Sigmoid colon (tissue), 7 donors: ENCODE measurements at places on chromosomes 5 and 9. TPM values are rescaled to one million over a fixed set of nuclear protein-coding genes. Genes with fewer than 3 reads are reported as not detected.

GRCh38 chr9:68825762-68826472, 120.9 kb downstream of the PIP5K1B start:
- H3K27me3 ChIP-seq = no peaks in the 10 kb centered on the region
- H3K36me3 ChIP-seq = no peaks in the 10 kb centered on the region
- DNase-seq = no peak
- H3K27ac ChIP-seq = peak overlapping the region; percentile 19
- no peak overlapping the region for H3K4me3 ChIP-seq
- no peaks in the 10 kb centered on the region for H3K4me1 ChIP-seq

DNA sequence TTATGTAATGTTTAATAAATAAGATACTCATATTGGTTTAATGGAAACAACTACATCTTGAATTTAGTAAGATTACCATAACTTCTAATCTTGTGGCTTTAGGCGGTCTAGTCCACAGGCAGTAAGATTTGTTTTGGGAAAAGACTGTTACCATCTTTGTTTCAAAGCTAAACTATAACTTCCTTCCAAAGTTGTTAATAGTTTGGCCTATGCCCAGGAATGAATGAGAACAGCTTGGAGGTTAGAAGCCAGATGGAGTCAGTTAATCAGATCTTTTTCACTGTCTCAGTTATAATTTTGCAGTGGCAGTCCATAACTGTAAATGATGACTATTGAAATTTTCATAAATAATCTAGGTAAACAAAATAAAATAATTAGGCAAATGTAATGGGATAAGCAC, 241.8 kb upstream of the KLF9 start:
- no peaks in the 10 kb centered on the region for H3K36me3 ChIP-seq
- H3K27me3 ChIP-seq = no peaks in the 10 kb centered on the region
- no peak for DNase-seq
- no peak overlapping the region for H3K4me3 ChIP-seq
- no peaks in the 10 kb centered on the region for H3K4me1 ChIP-seq

- no peak overlapping the region for H3K4me3 ChIP-seq
- no peak overlapping the region for H3K27ac ChIP-seq
Observed at GRCh38 chr5:95759634-95760033, 28.5 kb downstream of the RHOBTB3 start.

DNA sequence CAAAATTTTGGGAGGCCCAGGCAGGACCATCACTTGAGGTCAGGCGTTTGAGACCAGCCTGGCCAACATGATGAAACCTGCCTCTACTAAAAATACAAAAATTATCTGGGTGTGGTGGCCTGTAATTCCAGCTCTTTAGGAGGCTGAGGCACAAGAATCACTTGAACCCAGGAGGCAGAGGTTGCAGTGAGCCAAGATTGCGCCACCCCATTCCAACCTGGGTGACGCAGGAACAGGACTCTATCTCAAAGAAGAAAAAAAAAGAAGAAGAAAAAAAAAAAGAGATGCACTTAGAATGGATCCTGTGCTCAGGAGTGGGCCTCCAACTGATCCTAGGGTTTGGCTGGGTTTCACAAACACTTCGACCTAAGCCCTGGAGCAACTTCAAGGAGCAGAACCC, 45.1 kb downstream of the GLDC start:
- no peaks in the 10 kb centered on the region for H3K36me3 ChIP-seq
- H3K27me3 ChIP-seq = no peaks in the 10 kb centered on the region
- DNase-seq = no peak
- H3K27ac ChIP-seq = no peak overlapping the region
- no peak overlapping the region for H3K4me3 ChIP-seq

DNA sequence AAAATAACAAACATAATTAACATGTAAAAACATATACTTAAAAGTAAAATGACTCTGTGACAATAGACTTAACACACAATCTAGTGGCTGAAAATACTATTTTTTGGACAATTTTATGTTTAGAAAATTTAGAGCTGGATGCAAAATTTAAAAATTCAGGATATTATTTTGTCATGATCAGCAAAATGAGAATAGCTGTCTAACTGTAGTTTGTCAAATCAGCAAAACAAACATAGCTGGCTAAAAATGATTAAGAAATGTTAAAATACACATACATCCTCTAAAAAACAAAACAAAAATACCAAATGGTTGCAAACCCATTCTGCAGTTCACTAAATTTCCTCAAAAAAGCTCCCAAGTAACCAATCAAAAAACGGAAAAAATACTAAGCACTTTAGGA, 18.6 kb downstream of the C9orf72 start:
- no peaks in the 10 kb centered on the region for H3K27me3 ChIP-seq
- no peak for DNase-seq
- no peak overlapping the region for H3K4me3 ChIP-seq
- H3K4me1 ChIP-seq = no peaks in the 10 kb centered on the region
- H3K36me3 ChIP-seq = peaks cover 15% of the 10 kb centered on the region

GRCh38 chr9:132244582-132245455, 83.0 kb downstream of the NTNG2 start:
- no peaks in the 10 kb centered on the region for H3K36me3 ChIP-seq
- DNase-seq = no peak
- peaks cover 25% of the 10 kb centered on the region for H3K4me1 ChIP-seq
- no peak overlapping the region for H3K27ac ChIP-seq

GRCh38 chr5:154242442-154242841, 51.9 kb downstream of the GALNT10 start:
- no peak overlapping the region for H3K27ac ChIP-seq
- peaks cover 59% of the 10 kb centered on the region for H3K4me1 ChIP-seq
- no peaks in the 10 kb centered on the region for H3K27me3 ChIP-seq
- H3K36me3 ChIP-seq = no peaks in the 10 kb centered on the region

- DNase-seq = peak; percentile 48
- no peak overlapping the region for H3K4me3 ChIP-seq
- no peaks in the 10 kb centered on the region for H3K36me3 ChIP-seq
- H3K4me1 ChIP-seq = no peaks in the 10 kb centered on the region
Observed at GRCh38 chr5:607541-608428, 4.4 kb upstream of the CEP72 start.

- H3K4me1 ChIP-seq = no peaks in the 10 kb centered on the region
- no peak overlapping the region for H3K4me3 ChIP-seq
- DNase-seq = no peak
- H3K27me3 ChIP-seq = no peaks in the 10 kb centered on the region
Observed at GRCh38 chr5:126836778-126837177, 59.8 kb downstream of the LMNB1 start.

The CHSY3 gene
- total RNA-seq = 3.3 TPM

The DNAJC25 gene
- 8.3 TPM for total RNA-seq

The PCDHGA4 gene
- 5.0 TPM for total RNA-seq

The CATSPER3 gene
- total RNA-seq = 1.4 TPM

The PCDHGC5 gene
- 5.0 TPM for total RNA-seq
